ENCODE measurements at places on chromosomes 2 and 18. TPM values are rescaled to one million over a fixed set of nuclear protein-coding genes. Genes with fewer than 3 reads are reported as not detected.

GRCh38 chr2:14827226-14828023 is 194.9 kb downstream of the LRATD1 start:
- no peak overlapping the region for H3K4me3 ChIP-seq
- H3K27ac ChIP-seq: no peak overlapping the region
- DNase-seq: no peak
- H3K4me1 ChIP-seq: no peaks in the 10 kb centered on the region
- no peaks in the 10 kb centered on the region for H3K27me3 ChIP-seq

GRCh38 chr18:34061226-34061625 is 163.5 kb downstream of the NOL4 start:
- no peaks in the 10 kb centered on the region for H3K27me3 ChIP-seq
- no peak overlapping the region for H3K4me3 ChIP-seq
- no peak overlapping the region for H3K27ac ChIP-seq
- H3K36me3 ChIP-seq: no peaks in the 10 kb centered on the region

GRCh38 chr2:223282221-223282620 is 230.2 kb downstream of the KCNE4 start:
- H3K36me3 ChIP-seq: no peaks in the 10 kb centered on the region
- no peaks in the 10 kb centered on the region for H3K27me3 ChIP-seq
- H3K4me1 ChIP-seq: no peaks in the 10 kb centered on the region
- H3K4me3 ChIP-seq: no peak overlapping the region

GRCh38 chr18:3748086-3748485 is 298.1 kb downstream of the TGIF1 start:
- H3K4me3 ChIP-seq: no peak overlapping the region
- no peaks in the 10 kb centered on the region for H3K27me3 ChIP-seq
- no peaks in the 10 kb centered on the region for H3K36me3 ChIP-seq
- H3K4me1 ChIP-seq: no peaks in the 10 kb centered on the region

- H3K27ac ChIP-seq: no peak within 1 kb of the TSS
- H3K4me1 ChIP-seq: no peaks in the 10 kb centered on the region
- no peak within 1 kb of the TSS for H3K4me3 ChIP-seq
- DNase-seq: no peak
- H3K27me3 ChIP-seq: peaks cover 2% of the 10 kb centered on the region
Measured at GRCh38 chr18:63476668-63477067, at the start of gene SERPINB5. Gene SERPINB5, plus strand, starts transcription at chr18:63476958. Its CDS starts 7,471 bp downstream, at chr18:63484429.

DNA sequence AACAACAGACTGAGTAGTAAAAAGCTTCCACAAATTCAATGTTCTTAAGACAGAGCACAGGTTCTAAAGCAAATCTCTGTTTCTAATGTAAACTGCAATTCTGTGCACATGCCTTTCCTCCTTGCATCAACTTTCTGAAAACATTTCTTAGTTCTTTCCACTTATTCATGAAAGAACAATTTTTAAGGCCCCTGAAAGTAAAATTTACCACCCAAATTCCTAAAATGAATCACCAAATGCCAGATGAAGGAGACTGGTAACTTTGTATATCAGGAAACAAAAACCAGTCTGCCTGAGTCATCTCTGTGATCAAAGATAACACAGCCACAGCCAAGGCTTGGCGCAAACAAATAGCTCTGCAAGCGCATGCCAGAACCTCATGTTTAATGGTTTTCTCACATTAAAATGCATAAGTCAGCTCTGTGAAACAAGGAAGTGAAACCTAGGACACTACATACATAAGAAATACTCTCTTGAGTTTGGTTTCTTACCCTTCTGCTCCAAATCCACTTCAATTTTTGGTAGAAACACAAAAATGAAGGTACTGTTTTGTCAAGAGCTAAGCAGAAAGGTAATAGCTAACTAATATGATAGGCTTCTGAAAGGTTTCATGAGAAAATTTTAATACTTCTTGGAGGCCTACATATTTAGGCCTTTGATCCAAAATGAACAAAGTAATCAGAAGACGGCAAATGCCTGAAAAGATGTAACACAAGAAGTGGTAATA is 169.4 kb downstream of the THADA start:
- H3K36me3 ChIP-seq: no peaks in the 10 kb centered on the region
- H3K4me3 ChIP-seq: no peak overlapping the region
- H3K27me3 ChIP-seq: no peaks in the 10 kb centered on the region
- peak; percentile 96 for DNase-seq

DNA sequence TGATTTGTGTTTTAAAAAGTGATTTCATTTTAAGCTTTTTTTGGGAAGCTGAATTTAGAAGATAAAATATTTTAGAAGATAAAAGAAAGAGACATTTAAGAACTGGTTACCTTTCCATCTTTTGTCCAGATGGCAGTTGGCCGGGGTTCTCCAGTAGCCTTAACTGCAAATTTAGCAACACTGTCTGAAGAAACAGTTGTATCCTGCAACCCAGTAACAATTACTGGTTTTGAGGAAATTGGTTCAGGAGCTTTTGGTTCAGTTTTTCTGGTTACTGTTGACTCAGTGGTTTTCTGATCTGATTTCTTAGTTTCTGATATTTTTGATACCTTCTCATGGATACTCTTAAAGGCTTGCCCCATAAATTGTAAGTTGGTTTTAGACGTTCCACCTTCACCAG is 49.9 kb downstream of the PLEKHA3 start:
- no peaks in the 10 kb centered on the region for H3K27me3 ChIP-seq
- peaks cover 33% of the 10 kb centered on the region for H3K4me1 ChIP-seq
- H3K36me3 ChIP-seq: peaks cover 12% of the 10 kb centered on the region
- peak overlapping the region; percentile 49 for H3K4me3 ChIP-seq

- H3K27ac ChIP-seq: no peak overlapping the region
- peak overlapping the region; percentile 42 for H3K4me3 ChIP-seq
- no peak for DNase-seq
- no peaks in the 10 kb centered on the region for H3K36me3 ChIP-seq
- H3K4me1 ChIP-seq: no peaks in the 10 kb centered on the region
Measured at GRCh38 chr2:26503231-26503880, 25.4 kb upstream of the OTOF start.

- no peak overlapping the region for H3K27ac ChIP-seq
- no peaks in the 10 kb centered on the region for H3K36me3 ChIP-seq
- no peaks in the 10 kb centered on the region for H3K27me3 ChIP-seq
- H3K4me1 ChIP-seq: no peaks in the 10 kb centered on the region
- no peak overlapping the region for H3K4me3 ChIP-seq
- no peak for DNase-seq
Measured at GRCh38 chr18:46466234-46467160, 190.5 kb downstream of the LOXHD1 start.

DNA sequence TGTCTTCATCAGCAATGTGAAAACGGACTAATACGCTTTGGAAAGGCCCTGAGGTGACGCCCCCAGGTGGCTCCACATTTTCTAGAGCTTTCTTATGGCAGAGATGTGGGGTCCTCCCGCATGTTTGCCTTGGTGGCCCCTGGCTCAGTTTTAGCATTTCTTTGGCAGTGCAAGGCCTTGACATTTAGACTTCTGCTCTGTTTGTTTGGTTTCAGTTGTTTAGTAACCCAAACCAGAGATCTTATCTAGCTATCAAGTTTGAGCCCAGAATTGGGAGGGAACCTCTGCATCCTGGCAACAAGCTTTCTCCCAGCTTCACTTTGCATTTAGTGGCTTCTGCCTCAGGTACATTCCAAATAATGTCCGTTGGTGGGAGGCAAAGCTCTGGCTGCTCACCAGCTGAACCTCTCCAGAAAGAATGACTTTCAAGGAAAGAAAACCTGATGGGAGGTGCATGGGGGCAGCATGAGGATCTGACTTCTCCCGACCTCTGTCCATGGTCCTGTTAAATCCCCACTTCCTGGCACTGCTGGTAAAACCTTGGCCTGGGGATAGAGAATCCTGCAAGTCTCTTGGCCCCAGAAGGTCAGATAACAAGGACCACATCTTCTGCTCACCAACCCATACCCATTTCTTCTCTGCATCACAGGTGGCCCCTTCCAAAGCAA is 12.0 kb upstream of the MBP start:
- no peak overlapping the region for H3K4me3 ChIP-seq
- H3K4me1 ChIP-seq: peaks cover 8% of the 10 kb centered on the region
- DNase-seq: no peak
- H3K27ac ChIP-seq: no peak overlapping the region
- no peaks in the 10 kb centered on the region for H3K27me3 ChIP-seq
- no peaks in the 10 kb centered on the region for H3K36me3 ChIP-seq

DNA sequence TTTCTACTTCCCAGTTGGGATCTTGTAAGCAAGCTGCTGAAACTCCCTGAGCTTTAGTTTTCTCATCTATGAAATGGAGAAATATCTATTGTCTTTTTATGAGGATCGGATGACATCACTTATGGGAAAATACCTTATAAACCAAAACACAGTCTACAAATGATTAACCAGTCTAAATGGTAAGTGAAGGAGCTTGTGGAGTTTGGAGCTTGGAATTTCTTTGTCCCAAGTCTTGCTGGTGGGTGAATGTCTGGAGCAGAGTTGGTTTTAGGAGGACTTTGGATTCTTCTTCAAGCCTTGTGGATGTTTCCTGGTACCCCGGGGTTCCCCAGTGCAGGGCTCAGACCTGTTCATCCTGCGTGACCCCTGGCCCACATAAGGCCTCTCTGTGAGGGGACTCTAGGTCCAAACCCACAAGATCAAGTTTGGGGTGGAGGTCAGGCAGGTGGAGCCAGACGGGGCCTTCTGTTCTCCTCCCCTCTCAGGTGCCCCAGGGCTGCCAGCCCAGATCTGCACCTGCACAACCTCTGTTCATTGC is 43.2 kb downstream of the FOSL2 start:
- no peaks in the 10 kb centered on the region for H3K4me1 ChIP-seq
- no peaks in the 10 kb centered on the region for H3K27me3 ChIP-seq
- no peak overlapping the region for H3K27ac ChIP-seq
- no peak overlapping the region for H3K4me3 ChIP-seq
- H3K36me3 ChIP-seq: no peaks in the 10 kb centered on the region
- DNase-seq: no peak

- H3K36me3 ChIP-seq: peaks cover 3% of the 10 kb centered on the region
- H3K27me3 ChIP-seq: no peaks in the 10 kb centered on the region
- H3K4me1 ChIP-seq: peaks cover 10% of the 10 kb centered on the region
- no peak overlapping the region for H3K4me3 ChIP-seq
- H3K27ac ChIP-seq: no peak overlapping the region
- no peak for DNase-seq
Measured at GRCh38 chr2:43269706-43270105, 43.3 kb upstream of the ZFP36L2 start.

DNA sequence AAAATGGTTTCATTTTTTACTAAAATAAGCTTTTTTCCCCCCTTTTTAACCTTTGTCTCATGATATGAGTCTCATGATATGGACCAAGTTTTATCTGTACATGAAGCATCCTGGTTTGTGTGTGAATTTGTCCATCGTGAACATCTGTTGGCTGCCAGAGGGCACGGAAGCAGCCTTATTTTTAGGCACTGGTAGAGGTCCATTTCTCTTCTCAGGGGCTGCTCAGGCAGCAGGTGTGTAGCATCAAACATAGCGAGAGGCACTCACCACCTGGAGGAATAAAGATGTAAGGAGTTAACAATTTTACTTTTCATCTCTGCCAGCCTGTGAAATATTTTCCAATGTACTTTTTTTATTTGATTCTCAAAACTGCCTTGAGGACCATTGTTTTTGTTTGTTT is 134.5 kb downstream of the RHBDD1 start:
- DNase-seq: no peak
- 0 out of 2 replicates have a peak, but pooled peaks cover 3% of the 10 kb centered on the region for H3K36me3 ChIP-seq
- peak overlapping the region; percentile 56 for H3K4me3 ChIP-seq
- no peaks in the 10 kb centered on the region for H3K27me3 ChIP-seq
- H3K4me1 ChIP-seq: peaks cover 5% of the 10 kb centered on the region
- H3K27ac ChIP-seq: peak overlapping the region; percentile 75

DNA sequence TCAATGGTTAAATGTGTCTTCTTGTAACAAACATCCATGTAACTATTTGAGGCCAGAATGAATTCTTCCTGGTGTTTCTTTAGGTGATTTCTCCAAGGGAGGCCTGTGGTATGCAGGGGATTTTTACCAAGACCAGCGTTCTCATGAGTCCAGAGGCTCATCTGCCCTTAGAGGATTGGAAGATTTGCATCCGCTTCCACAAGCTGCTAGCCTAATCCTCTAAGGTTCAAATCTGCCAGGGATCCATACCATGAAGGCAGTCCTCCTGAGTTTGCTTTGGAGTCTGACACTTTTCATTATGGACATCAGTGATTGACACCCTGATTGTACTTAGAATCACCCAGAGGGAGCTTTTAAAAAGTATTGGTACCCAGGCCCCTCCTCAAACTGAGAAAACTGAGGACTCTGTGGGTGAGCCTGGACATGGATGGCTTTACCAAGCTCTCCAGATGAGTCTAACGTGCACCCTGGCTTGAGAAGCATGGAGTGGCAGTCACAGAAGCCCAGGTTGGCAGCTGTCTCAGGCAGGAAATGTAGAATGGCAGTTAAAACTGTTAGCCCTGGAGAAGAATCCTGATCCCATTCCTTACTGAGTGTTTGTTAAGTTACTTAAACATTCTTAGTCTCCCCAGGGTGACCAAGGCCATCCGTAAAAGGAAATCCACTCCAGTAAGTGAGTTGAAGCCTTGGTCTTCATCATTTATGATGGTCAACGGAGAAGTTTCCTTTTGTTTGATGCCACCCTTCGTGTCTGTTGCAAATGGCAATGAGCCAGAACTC is 95.3 kb upstream of the RMDN2 start:
- H3K36me3 ChIP-seq: no peaks in the 10 kb centered on the region
- H3K27me3 ChIP-seq: no peaks in the 10 kb centered on the region

GRCh38 chr2:75403991-75404428 is 156.7 kb downstream of the EVA1A start:
- H3K27me3 ChIP-seq: no peaks in the 10 kb centered on the region
- H3K36me3 ChIP-seq: no peaks in the 10 kb centered on the region
- no peaks in the 10 kb centered on the region for H3K4me1 ChIP-seq
- no peak overlapping the region for H3K27ac ChIP-seq
- peak; percentile 36 for DNase-seq
- H3K4me3 ChIP-seq: no peak overlapping the region

DNA sequence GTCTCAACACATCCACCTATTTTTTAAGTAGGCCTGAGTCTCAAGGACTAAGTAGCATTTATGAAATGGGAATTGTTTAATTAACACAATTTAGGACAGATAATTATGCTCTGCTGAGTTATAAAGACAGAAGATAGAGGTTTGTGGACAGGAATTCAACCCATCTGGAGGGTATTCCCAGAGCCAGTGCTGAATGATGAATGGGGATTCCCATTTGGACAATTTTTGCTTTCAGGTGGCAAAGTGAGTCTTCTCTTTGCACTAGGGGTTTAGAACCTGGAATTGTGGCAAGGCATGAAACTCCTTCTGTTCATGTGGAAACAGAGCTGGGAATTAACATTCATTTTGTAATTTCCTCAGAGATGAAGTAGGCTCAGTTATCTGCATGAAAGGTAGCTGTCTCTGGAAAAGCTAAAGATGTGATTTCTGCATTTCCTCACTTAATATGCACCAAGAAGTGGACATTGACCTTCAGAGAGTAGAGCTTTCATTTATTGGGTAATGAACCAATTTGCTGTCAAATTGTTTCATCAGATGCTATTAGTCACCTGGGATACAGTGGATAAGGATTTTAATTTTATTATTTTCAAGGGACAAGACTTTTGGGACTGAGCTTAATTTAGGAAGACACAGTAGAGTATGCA is 212.1 kb upstream of the NRXN1 start:
- no peaks in the 10 kb centered on the region for H3K4me1 ChIP-seq
- H3K27ac ChIP-seq: no peak overlapping the region
- no peaks in the 10 kb centered on the region for H3K27me3 ChIP-seq
- DNase-seq: no peak

Gene BMP10
- not detected for total RNA-seq

Gene TFPI
- total RNA-seq: 0.41 TPM

Gene MBD5
- total RNA-seq: 38.0 TPM

Gene WDR43
- 108 TPM for total RNA-seq

Gene EIF2AK3
- total RNA-seq: 24.8 TPM

Gene ACMSD
- total RNA-seq: not detected

Gene CD302
- 2.1 TPM for total RNA-seq

Gene HOXD11
- not detected for total RNA-seq

Measured in GM12878 (cell line).